ENCODE measurements at places on chromosomes 13 and 19.

- peaks cover 91% of the 10 kb centered on the region for H3K27me3 ChIP-seq
- no peak overlapping the region for H3K27ac ChIP-seq
- DNase-seq = no peak
These were observed 151.9 kb downstream of the MYO16 start for GRCh38 chr13:108781312-108781711.

DNA sequence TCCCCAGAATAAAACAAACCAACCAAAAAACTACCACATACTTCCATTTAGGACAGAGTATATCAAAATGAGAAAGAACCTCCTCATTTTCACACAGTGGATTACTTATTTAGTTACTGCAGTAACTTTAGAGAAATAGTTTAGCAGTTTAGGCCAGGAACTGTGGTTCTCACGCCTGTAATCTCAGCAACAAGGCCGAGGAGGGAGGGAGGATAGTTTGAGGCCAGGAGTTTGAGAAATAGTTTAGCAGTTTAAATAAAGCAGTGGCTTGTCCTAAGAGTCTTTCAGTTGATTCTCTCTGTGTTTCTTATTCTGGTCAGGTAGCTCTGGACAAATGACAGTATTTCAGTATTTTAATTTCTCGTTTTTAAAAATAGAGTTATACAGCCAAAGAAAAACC, 9.4 kb downstream of the HMGB1 start:
- H3K36me3 ChIP-seq = peaks cover 29% of the 10 kb centered on the region
- H3K4me3 ChIP-seq = no peak overlapping the region
- no peak for DNase-seq
- peaks cover 3% of the 10 kb centered on the region for H3K4me1 ChIP-seq

- no peaks in the 10 kb centered on the region for H3K27me3 ChIP-seq
- H3K4me1 ChIP-seq = peaks cover 36% of the 10 kb centered on the region
- peak overlapping the region; percentile 82 for H3K27ac ChIP-seq
These were observed 497.6 kb downstream of the SUCLA2 start for GRCh38 chr13:47503475-47503874.

DNA sequence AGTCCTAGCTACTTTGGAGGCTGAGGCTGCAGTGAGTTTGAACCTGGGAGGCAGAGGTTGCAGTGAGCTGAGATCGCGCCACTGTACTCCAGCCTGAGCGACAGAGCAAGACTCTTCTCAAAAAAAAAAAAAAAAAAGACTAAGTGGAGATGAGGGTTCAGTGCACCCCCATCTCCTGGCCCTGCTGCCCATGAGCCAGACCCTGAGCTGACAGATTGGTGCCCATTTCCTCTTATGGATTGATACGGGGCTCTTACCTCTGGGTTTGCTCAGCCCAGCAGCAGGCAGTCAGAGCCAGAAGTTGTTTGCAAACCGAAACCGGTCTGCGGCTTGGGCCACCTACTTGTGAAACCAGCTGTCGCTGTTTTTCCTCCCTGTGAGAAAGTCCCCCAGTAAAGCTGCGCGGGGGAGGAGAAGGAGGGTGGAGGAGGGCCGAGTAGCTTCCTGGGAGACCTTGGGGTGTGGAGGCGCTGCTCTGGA, 36.9 kb downstream of the ARRDC2 start:
- H3K36me3 ChIP-seq = no peaks in the 10 kb centered on the region
- H3K4me3 ChIP-seq = peak overlapping the region; percentile 14
- peak; percentile 83 for DNase-seq
- H3K4me1 ChIP-seq = peaks cover 9% of the 10 kb centered on the region
- H3K27me3 ChIP-seq = no peaks in the 10 kb centered on the region

GRCh38 chr19:11090264-11090996, 1.2 kb downstream of the LDLR start:
- peak; percentile 98 for DNase-seq
- peaks cover 10% of the 10 kb centered on the region for H3K4me1 ChIP-seq
- peak overlapping the region; percentile 92 for H3K4me3 ChIP-seq
- H3K36me3 ChIP-seq = peaks cover 64% of the 10 kb centered on the region
- H3K27me3 ChIP-seq = no peaks in the 10 kb centered on the region

DNA sequence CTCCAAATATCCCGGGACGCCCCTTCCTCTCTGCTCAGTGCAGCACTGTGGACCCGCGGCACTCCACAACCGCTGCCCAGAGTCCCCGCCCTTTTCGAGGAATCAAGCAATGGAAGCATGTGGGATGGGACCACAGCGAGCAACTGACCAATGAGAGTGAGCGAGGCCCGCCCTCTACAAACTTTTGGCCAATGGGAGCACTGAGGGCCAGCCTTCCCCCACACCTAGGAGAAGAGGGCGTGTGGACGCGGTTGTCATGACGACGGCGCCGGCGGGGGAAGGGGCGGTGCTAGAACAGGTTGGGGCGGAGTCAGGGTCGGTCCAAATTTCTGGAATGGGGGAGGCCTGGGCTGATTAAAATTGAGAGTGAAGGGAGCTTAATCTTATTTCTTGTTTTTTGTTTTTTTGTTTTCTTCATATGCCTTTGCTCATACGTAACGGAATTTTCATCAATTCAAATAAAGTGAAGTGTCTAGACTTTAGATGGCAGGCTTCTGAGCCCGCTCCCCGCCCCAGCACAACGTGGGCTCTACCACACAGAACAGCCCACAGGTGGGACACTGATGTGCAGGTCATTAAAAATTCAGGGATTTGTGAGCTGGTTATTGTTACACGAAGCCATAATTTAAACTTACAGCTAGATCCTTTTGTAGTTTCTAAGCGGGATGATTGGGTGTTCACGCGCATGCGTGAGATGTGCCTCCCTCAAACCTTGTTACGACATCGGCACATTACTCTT, at the start of gene DNAAF3:
Gene DNAAF3 (minus strand): TSS at position 84 of the 739 bp plus-strand sequence. CDS start 200 bp downstream, outside the sequence.
- H3K4me3 ChIP-seq = peak within 1 kb of the TSS; percentile 84

DNA sequence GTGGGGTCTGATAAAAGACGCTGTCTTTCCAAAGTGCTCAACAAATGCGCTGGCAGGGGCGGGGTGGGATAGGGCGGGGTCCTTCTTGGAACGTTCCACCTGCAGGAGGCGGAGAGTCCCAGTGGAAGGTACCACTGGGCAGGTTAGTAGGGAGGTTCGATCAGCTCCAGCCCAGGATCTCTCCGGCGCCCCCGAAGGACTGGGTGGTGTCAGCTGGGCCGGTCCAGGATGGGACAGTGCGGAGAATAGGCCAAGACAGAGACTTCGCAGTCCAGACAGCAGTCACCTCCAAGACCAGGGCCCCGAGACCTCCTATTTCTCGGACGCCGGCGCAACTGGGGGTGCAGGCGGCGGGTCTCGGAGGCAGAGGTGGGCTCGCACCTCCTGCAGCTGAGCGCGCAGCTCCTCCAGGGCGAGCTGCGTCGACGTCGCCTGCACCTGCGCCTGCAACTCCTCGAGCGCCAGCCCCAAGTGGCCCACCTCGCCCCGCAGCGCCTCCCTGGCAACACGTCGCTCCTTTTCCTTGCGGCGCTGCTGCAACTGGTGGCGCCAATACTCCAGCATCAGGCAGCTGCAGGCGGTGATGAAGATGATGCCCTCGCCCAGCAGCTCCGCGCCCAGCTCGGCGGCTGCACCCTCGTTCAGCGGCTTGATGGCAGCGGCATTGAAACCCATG, 21.6 kb downstream of the VASP start:
- H3K36me3 ChIP-seq = peaks cover 49% of the 10 kb centered on the region
- no peak overlapping the region for H3K27ac ChIP-seq
- peak overlapping the region; percentile 46 for H3K4me3 ChIP-seq
- H3K4me1 ChIP-seq = peaks cover 13% of the 10 kb centered on the region
